ENCODE measurements at places on chromosomes 11 and 22.
A peak's percentile ranks its signal among the peaks of the same experiment; 100 is the strongest.

DNA sequence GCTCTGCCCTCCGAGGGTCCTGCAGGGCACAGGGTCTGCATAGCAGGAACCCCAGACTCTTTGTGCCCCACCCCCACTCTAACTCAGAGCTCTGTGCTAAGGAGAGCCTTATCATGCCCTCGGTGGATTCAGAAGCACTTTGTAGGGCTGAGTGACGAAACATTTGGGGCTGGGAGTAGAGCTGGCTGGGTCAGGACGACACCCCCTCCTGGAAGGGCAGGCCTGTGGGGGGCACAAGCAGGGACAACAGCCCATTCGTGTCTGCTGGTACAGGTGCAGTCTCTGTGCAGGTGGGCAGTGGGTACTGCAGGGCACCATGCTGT is 8.9 kb downstream of the APOBEC3A start:
- DNase-seq = no peak

DNA sequence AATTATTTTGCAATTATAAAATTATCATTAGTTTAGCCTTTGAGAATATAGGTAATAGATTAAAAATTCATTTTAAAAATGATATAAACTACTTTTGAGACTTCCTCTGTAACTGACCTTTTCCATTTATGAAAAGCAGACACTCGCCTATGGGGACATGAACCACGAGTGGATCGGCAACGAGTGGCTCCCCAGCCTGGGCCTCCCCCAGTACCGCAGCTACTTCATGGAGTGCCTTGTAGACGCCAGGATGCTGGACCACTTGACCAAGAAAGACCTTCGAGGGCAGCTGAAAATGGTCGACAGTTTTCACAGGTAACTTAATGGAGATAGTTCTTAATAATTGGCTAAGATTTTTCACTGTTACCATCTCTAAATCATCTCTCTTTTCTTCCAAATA is 26.3 kb upstream of the CTTN start:
- DNase-seq = no peak

- DNase-seq = no peak
These were observed 4.7 kb downstream of the ZDHHC13 start for GRCh38 chr11:19121646-19122045.

- DNase-seq = no peak
These were observed 15.6 kb downstream of the APOL4 start for GRCh38 chr22:36185828-36186624.

DNA sequence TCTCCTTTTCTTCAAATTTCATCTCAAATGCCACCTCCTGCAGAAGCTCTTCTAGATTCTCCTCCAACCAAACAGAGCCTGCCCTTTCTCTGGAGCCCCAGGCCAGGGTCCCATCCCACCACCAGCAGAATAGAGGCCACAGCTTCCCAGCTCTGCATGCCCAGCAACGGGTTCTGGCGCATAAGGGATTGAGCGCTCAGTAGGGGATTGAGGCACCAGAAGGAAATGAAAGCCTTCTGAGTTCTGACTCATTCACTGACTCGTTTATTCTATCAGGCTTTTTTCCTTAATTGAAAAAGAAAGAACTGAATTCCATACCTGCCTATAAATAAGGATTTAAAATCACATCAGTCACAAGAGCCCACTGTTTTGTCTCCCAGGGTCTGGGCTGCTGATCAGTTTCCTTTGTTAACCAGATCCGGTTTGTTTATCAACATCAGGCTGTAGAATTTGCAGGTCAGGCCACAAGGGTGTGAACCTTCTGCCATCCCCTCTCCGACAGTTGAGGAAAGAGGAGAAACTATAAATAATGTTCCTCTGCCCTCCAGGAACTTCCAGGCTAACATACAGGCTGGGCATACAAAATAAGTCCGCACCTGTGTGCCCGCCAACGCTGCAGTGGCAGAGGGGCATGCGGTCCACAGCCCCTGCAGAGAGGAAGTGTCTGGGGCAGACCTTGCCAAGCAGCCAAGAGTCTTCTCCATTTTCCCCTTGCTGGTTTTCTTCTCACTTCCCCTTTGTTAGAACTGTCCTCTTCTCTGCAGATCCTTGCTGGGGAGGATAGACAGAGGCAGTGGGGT is 63.5 kb upstream of the PRDM11 start:
- no peak for DNase-seq

- DNase-seq = no peak
These were observed 45.3 kb upstream of the CD82 start for GRCh38 chr11:44519989-44520737.

DNA sequence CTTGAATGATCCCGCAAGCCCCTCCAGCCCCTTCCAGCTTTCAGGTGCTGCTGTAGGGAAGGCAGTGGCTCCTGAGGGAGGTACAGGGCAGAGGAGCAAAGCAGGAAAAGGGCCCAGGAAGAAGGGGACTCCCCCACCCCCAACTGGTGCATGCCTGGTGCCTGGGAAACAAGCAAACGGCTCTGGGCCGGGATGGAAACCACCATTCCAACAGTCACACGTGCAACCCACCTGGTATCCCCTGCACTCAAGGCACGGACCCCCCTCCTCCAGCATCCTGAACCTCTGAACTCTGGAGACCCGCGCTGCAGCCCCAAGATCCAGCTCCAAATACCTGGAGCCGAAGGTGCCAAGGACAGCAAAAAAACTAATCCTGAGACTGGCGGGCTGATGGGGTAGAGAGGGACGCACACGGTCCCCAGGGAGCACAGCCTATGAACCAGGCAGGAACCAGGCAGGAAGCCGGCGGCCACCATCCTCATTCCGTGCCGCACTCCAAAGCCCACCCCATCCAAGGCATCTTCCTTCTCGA is 537 bp downstream of the SCN4B start:
- no peak for DNase-seq

DNA sequence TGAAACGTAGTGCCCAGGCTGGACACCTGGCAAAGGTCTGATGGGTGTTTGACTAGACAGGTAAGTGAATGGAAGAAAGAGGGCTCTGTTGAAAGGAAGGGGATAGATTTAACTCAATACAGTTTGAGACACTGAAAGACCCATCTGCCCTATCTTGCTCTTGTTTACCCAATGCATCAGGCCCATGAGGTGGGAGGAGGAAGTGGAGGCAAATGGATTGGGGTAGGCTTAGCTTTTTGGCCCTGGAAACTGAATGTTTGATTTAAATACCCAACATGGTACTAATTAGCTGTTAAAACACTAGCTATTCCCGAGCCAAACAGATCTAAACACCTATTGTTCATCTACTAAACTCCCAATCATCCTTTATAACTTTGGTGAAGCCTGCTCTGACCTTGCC is 3.5 kb upstream of the UVRAG start:
- no peak for DNase-seq

DNA sequence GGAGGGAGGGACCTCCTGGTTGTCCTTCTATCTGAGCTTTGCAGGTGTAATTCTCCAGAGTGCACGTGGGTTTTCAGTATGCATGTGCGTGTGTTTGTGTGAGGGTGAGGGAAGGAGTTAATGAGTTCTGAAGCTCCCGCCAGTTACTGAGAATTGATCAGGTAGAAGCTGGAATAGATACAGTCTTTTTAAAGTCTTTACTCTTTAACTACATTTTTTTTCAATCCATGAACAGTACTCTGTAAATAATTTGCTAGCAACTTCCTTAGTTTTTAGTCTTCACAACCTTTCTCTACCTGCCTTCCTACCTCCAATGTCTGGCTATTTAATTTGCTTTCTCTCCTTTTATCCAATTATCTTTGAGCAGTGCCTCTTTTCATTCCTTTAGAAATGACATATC is 25.5 kb downstream of the ARHGAP42 start:
- no peak for DNase-seq

DNA sequence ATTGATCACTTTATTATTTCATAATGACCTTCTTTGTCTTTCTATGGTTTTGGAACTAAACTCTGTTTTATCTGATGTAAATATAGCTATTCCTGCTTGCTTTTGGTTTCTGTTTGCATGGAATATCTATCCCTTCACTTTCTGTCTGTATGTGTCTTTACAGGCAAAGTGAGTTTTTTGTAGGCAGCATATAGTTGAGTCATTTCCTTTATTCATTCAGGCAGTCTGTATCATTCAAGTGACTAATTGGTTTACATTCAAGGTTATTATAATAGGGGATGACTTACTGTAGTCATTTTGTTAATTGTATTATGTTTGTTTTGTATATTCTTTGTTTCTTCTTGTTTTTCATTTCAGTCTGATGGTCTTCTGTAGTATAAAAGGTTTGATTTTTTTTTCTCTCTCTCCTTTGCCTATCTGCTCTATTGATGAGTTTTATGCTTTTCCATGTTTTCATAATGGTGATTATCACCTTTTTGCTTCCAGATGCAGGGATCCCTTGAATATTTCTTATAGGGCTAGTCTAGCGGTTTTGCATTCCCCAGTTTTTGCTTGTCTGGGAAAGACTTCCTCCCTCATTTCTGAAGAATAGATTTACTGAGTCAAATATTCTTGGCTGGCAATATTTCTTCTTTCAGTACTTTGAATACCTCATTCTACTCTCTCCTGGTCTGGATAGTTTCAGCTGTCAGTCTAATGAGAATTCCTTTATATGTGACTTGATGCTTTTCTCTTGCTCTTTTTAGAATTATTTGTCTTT is 50.4 kb downstream of the GDPD4 start:
- DNase-seq = no peak

- no peak for DNase-seq
These were observed 134.5 kb upstream of the NAV2 start for GRCh38 chr11:19577976-19578619.

DNA sequence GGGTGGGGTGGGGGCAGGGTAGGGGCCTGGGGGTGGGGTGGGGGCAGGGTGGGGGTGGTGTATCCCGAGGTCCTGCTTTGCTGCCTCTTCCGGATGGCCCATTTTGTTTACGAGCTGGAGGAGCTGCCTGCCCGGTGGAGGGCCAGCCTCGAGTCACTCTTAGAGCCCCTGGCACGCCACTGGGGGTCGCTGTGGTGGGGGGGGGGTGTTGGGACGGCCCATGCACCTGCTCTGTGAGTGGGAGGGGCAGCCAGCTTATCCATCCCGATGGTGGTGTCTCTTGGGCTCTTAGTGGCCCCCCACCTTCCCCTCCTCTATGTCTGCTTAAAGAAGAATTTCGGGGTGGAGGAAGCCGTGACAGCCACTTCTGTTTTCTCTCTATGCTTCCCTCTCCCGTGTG is 24.6 kb downstream of the MRGPRD start:
- no peak for DNase-seq

DNA sequence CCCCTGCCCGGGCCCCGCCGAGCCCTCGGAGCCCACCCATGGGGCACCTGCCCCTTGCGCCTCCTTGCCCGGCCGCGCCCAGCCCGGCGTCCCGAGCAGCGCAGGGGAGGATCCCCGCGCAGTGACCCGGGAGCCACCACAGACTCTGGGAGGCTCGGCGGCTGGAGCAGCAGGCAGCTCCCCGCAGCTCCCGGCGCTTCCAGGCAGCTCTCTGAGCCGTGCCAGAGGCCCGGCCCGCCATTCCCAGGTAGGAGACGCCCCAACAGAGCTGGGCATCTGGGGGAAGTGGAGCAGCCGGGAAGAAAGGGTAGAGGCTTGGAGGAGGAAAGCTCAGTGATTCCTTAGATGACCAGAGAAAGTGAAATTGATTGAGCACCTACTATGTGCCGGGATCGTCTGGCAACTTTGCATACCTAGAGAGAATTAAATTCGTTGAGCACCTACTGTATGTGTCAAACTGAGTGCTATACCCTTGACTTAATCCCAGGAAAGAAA is 670 bp downstream of the RASD2 start:
- no peak for DNase-seq

- peak; percentile 29 for DNase-seq
These were observed 1.6 kb downstream of the SPTBN2 start for GRCh38 chr11:66727282-66728037.

GRCh38 chr11:60512651-60513225 is 2.5 kb upstream of the MS4A13 start:
- DNase-seq = no peak

- DNase-seq = no peak
These were observed 9.3 kb downstream of the PATE4 start for GRCh38 chr11:125842321-125842948.

DNA sequence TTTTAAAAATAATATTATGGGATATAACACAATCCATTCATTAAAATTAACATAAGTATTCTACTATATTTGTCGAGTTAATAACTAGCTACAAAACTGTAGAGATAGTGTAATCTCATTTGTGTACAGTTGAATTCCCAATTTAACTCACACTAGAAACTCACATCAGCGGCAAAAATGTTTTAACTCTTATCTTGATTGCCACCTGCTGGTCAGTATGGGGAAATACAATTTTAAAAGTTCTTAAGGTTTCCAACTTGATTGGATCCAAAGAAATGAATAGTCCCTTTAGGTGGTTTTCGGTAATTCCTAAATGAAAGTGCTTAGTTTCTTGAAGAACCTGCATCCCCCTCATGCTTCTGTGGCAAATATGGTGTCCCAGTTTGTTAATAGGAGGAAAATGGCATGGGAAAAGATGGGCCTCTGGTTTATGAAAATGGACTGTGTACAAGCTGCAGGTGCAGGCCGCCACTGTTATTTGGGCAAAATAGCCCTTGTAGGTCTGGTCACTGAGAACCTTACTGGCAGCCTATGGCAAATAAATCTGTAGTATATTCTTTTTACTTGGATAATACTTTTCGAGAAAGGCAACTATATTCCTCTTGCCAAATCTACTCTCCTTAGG is 33.7 kb upstream of the SLC17A6 start:
- DNase-seq = no peak

- DNase-seq = no peak
These were observed 36.3 kb downstream of the MRE11 start for GRCh38 chr11:94457118-94458029.

- peak; percentile 39 for DNase-seq
These were observed 30.7 kb downstream of the SLC22A25 start for GRCh38 chr11:63212742-63213141.

DNA sequence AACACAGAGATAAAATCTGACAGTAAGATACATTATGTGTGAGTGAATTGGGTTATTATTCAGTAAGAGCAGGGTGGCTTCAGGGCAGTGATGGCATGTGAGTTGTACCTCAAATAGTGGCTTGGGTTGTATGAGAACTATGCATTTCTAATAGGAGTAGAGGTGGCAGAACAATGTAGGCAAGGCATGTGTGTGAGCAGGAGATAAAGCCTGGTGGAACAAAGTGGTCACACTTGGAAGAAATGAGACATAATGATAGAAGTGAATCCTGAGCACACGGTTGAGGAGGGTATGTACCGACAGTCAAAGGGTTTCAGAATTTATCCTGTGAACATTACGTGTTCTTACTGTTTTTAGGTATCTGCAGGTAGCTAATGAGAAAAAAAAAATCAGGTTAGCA is 159.3 kb downstream of the CASP12 start:
- DNase-seq = no peak

GRCh38 chr11:129695571-129696308 is 119.9 kb upstream of the TMEM45B start:
- peak; percentile 57 for DNase-seq

- no peak for DNase-seq
These were observed at the start of gene MAPK8IP2 for GRCh38 chr22:50600538-50600937. Gene MAPK8IP2, plus strand, starts transcription at chr22:50600793. Its CDS starts 26 bp downstream, at chr22:50600819.
